ENCODE measurements at places on chromosomes 16 and 17.
A peak's percentile ranks its signal among the peaks of the same experiment; 100 is the strongest.

GRCh38 chr16:27911486-27911885, 152.0 kb downstream of the GSG1L start:
- no peak for DNase-seq

GRCh38 chr16:77406680-77407079, 28.2 kb downstream of the ADAMTS18 start:
- no peak for DNase-seq

GRCh38 chr17:80820331-80820730, 171.3 kb upstream of the CHMP6 start:
- DNase-seq = no peak

DNA sequence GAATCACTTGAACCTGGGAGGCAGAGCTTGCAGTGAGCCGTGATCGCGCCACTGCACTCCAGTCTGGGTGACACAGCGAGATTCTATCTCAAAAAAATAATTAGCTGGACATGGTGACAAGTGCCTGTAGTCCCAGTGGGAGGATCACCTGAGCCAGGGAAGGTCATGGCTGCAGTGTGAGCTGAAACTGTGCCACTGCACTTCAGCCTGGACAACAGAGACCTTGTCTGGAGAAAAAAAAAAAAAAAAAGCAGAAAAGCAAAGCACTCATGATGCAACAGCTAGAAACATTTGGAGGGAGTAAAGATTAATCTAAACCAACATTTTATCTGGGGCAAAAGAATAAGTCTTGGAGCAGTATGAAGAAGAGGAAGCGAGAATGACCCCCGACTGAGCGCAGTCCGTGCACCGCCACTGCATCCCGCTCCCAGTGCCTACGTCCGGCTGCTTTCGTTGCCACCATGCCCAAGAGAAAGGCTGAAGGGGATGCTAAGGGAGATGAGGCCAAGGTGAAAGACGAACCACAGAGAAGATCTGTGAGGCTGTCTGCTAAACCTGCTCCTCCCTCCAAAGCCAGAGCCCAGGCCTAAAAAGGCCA, 8.2 kb downstream of the PRPSAP1 start:
- no peak for DNase-seq

- DNase-seq = no peak
These were observed 9.6 kb downstream of the HIC1 start for GRCh38 chr17:2064520-2064971.

DNA sequence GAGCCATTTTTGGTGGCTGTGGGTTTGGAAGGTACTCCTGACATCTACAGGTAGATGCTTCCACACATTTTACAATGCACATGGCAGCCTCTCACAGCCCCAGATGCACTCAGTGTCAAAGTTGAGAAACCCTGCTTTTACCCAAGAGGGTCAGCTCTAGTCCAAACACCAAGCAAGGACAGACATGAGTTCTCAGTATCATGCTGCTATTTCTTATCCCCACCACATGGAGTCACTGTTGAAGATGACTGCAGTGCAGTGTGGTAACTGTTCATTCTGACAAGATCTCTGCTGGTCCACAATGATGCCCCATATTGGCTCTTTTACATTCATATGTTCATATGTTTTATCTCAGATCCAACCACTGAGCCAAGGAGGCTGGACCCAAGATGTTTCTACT, 50.5 kb upstream of the SALL1 start:
- no peak for DNase-seq

DNA sequence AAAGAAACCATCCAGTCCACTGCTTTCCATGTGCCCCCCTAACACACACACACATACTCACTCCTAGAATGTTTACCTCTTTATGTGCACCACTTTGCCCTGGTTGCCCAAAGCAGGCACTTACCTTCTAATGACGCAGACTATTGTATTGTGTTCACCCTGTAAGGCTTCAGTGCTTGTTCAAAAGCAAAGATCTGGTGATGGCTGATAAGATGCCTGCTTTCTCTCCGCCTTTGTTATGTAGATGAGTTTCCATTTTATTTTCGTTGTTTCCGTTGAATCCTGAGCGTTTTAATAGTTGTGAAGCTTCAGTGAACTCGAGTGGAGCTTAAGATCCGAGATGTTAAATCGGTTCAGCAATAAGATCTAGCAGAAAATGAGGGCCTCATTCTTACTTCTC, 452.7 kb downstream of the TMEM114 start:
- no peak for DNase-seq

DNA sequence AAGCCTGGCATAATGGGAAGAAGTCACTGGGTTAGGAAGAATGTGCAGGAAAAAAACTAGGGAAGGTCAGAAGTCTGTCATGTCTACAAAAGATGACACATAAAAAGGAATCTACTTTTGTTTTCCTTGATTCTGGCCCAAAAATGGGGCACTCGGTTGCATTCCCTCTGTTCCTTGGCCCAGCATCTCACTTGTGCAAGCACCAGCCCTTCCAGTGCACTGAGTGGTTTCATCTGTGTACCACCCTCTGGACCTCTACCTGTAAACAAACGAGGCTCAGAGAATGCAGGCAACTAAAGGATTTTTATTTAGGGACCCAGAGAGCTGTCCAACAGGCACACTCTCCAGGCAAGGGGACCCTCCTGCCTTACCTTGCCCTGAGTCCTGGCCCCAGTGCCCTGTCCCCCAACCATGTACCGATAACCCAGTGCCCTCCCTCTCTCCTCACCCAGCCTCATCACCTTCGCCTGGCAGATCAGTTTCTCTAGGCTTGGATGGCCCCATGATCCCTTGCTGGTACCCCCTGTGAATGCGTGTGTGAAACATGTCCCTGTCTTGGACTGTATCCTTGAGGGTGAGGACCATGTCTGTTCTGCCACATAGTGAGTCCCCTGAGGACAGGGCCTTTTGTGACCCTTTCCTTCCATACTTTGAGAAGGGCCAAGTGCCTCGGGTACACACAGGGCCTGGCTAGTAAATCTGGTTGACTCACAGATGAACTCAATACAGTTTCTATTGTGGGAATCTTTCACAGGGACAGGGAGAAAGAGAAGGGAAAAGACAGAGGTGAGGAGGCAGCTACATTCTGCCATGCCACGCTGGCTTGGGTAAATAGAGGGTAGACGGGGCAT, 13.3 kb downstream of the NXPH3 start:
- no peak for DNase-seq

- DNase-seq = peak; percentile 39
These were observed 42.3 kb downstream of the WSB1 start for GRCh38 chr17:27336184-27336583.

Data from body of pancreas (tissue), 4 donors.